ENCODE measurements at places on chromosomes 4 and X. TPM values are rescaled to one million over a fixed set of nuclear protein-coding genes. Genes with fewer than 3 reads are reported as not detected.
A peak's percentile ranks its signal among the peaks of the same experiment; 100 is the strongest.

CXXC4 gene
- 1.9 TPM for total RNA-seq

ALB gene
- 2.3 TPM for total RNA-seq

CFAP99 gene
- total RNA-seq = 4.3 TPM

CLDN22 gene
- total RNA-seq = not detected

SORCS2 gene
- 5.8 TPM for total RNA-seq

SGMS2 gene
- 89.0 TPM for total RNA-seq

PRSS12 gene
- total RNA-seq = 8.5 TPM

DNA sequence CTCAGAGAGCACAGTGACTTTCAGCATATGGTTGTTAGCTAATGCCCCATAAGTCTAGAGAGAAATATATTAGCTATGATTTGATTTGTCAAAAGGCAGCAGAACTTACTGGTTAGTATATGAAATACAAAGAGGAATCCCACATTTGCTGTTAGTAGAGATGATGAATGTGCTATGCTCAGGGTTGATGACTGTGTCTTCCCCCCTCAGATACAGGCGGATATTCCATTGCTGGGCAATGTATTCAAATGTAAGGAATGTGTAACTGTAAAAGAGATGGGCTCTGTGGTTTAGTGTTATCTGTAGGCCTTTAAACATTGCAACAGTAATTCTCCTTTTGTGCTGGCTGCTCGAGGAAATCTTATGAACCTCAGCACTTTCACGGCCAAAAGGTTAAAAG is 528.9 kb upstream of the ARX start:
- no peak for DNase-seq

DNA sequence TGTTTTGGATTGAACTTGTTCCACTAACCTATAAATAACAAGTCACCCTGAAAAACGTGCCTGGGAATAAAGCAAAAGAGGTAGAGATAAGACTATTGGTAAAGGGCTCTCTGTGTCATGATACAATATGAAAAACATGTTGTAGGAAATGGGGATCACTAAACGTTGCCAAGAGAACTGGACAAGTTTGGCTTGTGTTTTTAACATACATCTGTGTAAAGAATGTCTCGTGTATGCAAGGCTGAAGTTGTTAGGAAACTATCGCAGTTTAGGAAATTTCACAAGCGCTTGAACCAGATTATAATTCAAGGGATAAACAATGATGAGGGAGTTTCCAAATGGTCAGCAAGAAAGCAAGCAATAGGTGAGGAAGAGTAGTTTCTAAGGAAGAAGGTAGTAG is 655.8 kb downstream of the PCDH7 start:
- DNase-seq = no peak

- no peak for DNase-seq
Measured at GRCh38 chr4:66331761-66332160, 661.5 kb upstream of the EPHA5 start.

- no peak for DNase-seq
Measured at GRCh38 chrX:153487590-153488071, 7.1 kb upstream of the BGN start.

GRCh38 chr4:143183513-143184216 is 1.1 kb upstream of the USP38 start:
- no peak for DNase-seq

DNA sequence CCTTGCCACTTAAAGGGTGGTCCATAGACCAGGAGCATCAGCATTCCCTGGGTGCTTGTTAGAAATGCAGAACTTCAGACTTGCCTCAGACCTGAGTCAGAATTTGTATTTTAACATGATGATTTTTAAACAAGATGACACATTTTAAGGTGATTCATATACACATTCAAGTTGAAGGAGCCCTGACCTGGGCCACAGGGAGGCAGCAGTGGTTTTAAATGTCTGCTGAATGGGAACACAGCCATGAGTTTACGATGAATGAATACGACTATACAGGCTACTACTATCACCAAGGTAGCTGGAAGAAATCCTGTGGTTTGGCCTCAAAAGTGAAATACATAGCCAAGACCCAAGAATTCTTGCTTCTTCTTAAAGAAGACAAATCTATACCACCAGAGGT is 2.9 kb downstream of the HDAC8 start:
- no peak for DNase-seq

DNA sequence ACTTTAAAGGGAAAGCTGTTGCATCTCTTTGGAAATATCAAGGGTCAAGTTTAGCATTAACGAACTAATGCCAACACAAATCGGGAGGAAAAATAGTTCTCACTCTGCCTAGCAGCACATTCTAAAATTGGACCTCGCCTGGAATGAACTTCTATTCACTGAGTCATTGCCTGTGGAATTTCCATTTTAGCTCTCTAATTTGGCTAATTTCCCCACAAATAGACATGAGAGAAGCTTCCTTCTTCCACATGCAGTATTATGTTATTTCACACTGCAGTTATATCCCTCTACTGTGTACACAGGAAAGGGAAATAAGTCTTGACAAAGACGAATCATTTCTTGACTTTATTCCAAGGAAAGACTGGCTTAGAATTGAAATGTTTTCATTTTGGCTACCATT is 9.3 kb downstream of the ZXDA start:
- DNase-seq = no peak

DNA sequence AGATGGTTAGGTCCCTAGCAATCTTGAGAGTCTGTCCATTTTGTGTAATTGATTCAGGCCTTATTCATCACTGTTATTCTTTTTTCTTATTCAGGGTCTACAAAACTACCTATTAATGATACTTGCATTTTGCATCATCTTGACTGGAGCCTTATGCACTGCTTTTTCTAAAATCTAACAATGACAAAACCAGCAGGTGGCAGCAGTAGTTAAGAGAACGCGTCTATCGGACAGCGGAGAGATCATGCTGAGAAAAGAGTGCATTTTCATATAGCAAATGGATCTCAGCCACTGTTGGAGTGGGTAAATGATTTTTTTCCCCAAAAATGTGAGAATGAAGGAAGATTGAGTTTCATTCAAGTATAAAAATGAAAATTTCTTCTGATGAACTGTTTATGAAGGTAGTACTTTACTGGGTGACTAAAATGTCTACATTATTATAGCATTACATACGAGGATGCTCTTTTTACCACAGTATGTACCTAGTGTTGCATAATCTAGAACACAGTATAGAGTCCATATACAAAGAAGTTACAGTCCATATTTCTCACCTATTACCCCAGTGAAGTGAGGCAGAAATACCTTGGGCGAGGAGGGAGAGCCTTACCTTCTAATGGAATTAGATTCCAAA is 43.2 kb downstream of the TMEM144 start:
- DNase-seq = no peak

DNA sequence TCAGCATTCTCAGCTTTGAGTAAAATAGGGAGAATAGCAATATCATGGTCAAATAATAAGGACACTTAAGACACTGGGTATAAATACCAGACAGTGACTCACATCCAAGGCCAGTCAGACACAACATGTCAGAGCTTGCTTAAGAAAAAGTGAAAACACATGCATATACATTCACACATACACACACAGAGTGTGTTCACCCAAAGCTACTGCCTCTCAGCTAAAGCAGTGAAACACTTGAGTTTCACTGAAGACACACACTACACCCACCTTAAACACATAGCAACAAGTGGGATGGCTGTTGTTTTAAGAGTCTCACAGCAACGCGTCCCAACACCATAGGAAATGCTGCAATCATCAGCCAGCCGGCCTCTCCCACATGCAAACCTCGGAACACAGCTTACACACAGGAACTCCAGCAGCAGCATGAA is 14.4 kb downstream of the SHROOM4 start:
- peak; percentile 53 for DNase-seq

DNA sequence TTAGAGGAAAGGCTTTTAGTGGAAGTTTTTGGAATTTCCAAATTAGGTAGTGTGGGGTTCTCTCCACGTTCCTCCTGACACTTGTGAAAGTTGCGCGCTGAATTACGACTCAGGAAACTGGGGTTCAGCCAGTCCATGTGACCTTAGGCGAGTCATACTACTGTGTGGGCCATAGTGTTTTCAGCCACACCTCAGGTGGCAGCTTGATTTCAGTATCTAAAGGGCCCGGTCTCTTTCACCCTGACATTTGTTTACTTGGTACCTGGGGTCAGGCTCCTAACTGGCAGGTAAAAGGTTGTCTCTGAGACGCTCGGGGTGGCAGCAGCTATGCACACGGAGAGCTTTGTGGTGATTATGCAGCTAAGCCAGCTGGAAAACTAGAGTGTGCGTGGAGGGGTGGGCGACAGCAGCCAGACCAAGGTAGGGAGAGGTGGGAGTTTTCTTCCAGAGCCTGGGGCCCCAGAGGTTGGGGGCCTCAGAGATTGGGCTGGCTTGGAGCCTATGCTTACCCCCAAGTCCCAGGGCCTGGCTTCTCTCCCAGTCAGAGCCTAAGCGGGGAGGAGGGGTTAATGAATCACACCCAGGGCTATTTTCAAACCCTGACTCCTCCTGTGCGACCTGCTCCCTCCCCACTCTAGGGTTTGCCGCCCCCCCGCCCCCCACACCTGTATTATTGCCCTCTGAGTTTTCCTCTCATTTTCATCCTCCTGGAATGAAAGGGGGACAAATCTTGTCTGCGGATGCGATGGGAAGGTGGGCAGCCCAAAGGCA is 47.2 kb downstream of the STARD8 start:
- DNase-seq = no peak

- no peak for DNase-seq
Measured at GRCh38 chr4:94882756-94883155, 125.0 kb downstream of the BMPR1B start.

DNA sequence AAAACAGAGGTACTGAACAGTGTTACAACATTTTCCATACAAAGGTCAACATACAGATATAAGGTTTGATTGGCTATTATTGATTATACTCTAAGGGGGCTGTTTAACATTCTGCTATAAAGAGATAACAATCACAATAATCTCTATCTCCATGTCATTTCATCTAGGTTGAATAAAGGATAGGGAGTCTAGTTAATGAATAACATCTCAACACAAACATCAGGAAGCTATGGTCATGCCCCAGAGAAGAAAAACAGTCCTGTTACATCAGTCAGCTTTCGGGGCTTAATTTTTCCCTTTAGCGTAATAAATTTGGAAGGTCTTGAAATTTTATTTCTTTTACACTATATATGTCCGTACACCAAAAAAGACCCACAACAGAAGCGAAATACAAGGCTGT is 41.5 kb upstream of the DCAF8L2 start:
- no peak for DNase-seq

DNA sequence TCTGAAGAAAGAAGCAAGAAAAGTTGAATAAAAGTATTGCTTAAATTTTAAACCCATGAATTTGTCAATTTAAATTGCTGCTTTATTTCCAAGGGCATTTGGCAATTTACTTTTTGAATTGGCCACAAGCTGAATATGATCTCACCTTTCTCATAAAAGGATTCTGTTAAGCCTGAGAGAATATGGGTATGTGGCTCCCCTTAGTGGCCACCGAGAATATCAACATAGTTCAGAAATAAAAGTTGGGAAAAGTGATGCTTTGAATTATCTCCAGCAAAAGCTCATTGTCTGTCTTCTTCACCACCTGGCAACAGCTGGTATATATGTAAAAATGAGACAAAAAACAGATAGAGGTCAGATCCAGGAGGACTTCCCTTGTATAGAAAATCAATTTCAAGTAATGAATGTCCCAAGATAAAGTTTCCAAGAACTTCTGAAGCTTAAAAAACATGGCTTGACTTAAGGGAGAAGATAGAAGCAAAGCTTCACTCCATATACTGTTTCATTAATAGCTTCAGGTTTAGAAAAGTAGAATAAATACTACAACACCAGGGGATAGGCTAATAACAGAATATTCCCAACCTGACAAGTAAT is 290.7 kb upstream of the FAM241A start:
- DNase-seq = no peak

All from lower lobe of right lung (tissue), 2 donors.